ENCODE measurements at places on chromosomes 12 and 14.

DNA sequence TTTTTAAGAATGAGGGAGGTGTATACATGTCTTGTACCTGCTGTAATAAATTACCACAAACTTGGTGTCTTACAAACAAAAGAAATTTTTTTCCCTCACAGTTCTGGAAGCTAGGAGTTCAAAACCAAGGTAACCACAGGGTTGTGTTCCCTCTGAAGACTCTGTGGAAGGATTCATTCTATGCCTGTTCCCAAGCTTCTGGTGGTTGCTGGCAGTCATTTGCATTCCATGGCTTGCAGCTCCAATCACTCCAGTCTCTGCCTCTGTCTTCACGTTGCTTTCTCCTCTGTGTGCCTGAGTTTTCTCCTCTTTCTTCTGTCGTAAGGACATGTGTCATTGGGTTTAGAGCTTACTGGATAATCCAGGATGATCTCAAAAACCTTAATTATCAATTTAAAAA, 15.4 kb upstream of the ZNF641 start:
- no peak for DNase-seq

- DNase-seq, result no peak
These were observed 151.0 kb upstream of the SRRM4 start for GRCh38 chr12:118830296-118830695.

GRCh38 chr12:27123642-27124041, 41.3 kb upstream of the C12orf71 start:
- no peak for DNase-seq

- DNase-seq, result no peak
These were observed 42.2 kb downstream of the PPFIBP1 start for GRCh38 chr12:27566159-27566558.

- peak; percentile 55 for DNase-seq
These were observed 74.6 kb downstream of the CIT start for GRCh38 chr12:119802472-119802871.

- no peak for DNase-seq
These were observed 73.4 kb upstream of the ATP2B1 start for GRCh38 chr12:89781946-89782550.

DNA sequence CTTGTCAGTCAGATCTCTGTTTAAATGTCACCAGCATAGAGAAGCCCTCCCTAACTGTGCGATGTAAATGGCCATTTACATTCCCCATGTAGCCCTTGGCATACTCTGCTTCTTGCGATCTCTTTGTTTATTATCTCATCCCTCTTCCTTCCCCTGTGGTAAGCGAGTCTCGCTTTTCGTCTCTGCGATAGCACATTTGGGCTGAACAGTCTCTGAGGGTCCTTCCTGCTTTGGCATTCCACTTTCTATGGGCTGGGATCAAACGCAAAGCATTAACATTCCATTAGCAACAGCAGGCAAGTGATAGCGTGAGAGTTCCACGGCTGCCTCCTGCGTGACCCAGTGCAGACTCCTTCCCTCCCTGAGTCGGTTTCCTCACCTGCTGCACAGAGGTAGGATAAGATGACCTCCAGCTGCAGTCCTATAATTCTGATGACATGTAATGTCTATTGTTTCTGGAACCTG, 61.4 kb upstream of the TUNAR start:
- DNase-seq, result no peak

GRCh38 chr12:15592934-15593333, 196.3 kb downstream of the EPS8 start:
- DNase-seq, result no peak

DNA sequence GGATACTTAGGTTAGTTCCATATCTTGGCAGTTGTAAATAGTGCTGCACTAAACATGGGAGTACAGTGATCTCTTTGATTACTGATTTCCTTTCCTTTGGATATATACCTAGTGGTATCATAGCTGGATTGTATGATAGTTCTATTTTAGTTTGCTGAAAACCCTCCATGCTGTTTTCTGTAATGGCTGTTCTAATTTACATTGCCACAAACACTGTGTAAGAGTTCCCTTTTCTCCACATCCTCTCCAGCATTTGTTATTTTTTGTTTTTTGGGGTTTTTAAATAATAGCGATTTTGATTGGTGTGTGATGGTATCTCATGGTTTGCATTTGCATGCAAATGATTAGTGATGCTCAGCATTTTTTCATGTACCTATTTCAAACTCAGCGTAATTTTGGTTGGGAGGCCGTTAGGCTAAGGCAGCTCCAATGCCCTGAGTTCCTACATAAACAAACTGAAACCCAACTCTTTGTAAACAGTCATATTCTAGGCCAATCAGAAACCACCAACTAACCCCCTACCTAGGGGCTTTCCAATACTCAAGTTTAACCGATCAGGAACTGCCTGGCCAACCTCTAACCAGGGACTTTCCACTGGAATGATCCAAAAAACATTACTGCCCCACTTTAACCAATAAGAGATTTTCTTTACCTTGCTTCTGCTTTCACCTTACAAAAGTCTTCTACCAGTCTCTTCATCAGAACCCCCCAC, 171.6 kb downstream of the FBXL14 start:
- DNase-seq, result no peak

DNA sequence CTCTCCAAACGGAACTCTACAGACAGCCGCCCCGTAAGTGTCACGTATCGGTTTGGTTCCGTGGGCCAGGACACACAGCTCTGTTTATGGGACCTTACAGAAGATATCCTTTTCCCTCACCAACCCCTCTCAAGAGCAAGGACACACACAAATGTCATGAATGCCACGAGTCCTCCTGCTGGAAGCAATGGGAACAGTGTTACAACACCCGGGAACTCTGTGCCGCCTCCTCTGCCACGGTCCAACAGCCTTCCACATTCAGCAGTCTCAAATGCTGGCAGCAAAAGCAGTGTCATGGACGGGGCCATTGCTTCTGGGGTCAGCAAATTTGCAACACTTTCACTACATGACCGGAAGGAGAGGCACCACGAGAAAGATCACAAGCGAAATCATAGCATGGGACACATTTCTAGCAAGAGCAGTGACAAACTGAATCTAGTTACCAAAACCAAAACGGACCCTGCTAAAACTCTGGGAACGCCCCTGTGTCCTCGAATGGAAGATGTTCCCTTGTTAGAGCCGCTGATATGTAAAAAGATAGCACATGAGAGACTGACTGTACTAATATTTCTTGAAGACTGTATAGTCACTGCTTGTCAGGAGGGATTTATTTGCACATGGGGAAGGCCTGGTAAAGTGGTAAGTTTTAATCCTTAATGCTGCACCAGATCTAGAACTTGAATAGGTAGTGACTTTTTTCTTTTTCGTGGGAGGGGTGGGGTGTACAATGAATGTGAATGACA, 69.7 kb downstream of the WDR20 start:
- DNase-seq, result peak; percentile 62

- peak; percentile 27 for DNase-seq
These were observed 62.3 kb downstream of the PTPN21 start for GRCh38 chr14:88492272-88493089.

DNA sequence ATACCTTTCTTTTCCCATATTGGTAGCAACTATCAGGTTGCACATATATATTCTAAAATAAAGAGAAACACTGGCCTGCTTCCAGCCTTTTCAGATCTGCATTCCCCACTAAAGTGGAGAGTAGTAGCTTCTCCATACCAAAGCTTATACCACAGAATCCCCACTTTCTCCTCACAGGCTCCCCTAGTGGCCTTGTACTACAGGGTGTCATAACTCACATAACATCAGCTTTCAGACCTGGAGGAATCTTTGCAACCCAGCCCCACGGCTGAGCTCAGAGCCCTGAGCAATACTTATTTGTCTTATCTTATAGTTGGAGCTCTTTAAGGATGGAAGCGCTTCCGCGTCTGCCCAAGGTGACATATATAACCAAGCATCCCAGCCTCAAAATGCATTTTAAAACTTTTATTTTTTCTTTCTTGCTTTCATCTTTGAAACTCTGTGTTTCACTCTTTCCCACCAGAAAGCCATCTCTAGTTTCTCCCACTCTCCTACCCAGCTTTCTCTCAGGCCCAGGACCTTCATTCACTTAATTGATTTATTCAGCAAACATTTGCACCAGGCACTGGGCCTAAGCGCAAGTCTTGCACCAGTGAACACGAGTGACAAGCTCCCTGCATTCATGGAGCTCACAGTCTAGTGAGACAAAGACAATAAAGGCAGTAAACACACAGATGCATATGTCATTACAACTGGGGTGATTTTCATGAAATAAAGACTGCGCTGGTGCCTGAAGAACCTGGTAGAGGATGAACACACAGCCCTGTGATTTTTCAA, 254.7 kb downstream of the IPO8 start:
- no peak for DNase-seq

GRCh38 chr12:58364389-58365086, 423.2 kb downstream of the ATP23 start:
- DNase-seq, result no peak

DNA sequence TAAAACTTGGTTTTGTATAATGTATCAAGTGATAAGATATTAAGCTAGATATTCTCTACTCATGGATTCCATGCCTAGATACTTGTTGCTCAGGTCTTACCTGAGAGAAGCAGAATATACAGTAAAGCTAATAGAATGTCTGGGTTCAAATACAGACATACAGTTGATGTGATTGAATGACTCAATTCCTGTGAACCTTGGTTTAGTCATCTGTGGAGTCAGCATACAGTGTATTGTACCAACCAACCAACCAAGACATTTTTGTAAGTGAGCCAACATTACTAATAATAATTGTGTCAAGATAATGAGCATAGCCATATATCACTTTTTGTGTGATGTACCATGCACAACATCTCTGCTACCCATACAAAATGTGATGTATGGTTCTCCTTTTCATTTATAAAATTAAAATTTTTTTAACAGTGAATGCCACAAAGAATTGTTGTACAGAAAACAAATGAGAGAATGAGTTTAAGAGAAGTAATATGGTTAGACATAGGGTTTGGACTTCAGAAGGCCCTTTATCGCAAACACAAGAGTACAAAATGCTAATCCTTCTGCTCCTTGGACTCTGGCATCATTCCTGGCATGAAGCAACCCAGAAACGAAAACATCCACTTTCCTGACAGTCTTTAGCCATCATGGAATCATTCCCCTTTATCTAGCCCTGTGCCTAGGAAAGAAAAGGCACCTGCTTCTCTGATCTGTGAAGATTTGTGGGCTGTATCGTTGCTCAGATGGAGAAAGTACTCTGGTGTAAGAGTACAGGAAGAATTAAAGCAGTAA, 977.2 kb upstream of the USP15 start:
- DNase-seq, result no peak

- no peak for DNase-seq
These were observed 155.8 kb upstream of the FKBP4 start for GRCh38 chr12:2639020-2639298.

DNA sequence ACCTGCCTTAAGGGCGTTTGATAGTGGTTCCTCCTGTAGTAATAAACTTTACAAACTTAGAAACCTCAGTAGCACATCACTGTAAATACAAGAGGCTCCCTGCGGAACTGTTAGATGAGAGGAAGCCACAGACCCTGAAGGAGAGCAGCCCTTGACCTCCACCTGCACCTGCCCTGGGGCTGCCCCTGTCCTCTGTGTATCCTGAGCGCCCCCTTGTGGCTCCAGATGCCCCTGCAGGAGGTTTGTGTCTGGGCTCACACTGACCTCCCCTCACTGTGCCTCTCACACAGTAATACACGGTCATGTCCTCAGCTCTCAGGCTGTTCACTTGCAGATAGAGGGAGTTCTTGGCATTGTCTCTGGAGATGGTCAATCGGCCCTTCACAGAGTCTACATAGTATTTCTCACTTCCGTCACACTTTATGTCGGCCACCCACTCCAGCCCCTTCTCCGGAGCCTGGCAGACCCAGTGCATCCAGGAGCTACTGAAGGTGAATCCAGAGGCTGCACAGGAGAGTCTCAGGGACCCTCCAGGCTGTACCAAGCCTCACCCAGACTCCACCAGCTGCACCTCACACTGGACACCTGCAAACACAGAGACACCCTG, 1059.8 kb downstream of the TMEM121 start:
- no peak for DNase-seq

DNA sequence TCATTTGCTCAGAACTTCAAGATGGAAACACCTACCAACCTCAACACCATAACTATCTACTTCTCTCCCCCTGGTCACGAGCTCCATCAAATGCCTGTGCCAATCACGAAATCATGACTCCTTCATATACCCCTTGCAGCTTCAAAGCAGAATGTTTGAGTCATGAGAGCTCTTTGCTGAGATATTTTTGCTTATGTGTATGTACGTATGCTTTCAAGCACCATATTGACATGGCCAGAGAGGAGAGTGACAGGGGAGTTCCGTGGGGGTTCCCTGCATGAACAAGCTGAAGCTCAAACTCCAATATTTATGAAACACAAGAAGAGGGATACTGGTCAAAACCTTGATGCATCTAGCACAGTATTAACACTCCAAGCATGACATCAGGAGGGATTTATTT, 374.4 kb downstream of the DPF3 start:
- DNase-seq, result no peak

GRCh38 chr12:108712165-108712924, 19.0 kb downstream of the CORO1C start:
- DNase-seq, result no peak

DNA sequence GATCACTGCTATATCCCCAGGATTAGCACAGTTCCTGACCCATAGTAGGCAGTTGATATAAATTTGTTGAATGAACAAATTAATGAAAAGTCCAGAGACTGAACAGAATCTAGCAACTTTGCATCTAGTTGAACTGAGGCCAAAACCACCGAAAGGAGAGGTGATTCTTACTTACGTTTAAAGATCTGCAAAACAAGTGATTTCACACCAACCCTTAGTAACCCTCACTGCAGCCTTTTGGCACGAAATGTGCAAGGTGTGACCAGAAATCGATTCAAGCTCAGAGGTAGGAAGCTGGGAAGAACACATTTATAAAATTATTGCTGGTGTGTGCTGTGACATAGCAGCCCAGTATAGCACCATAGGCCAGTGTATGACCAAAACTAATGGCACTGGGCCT, 70.8 kb downstream of the SUDS3 start:
- no peak for DNase-seq

GRCh38 chr14:76293923-76294322, 82.0 kb upstream of the ESRRB start:
- peak; percentile 27 for DNase-seq

DNA sequence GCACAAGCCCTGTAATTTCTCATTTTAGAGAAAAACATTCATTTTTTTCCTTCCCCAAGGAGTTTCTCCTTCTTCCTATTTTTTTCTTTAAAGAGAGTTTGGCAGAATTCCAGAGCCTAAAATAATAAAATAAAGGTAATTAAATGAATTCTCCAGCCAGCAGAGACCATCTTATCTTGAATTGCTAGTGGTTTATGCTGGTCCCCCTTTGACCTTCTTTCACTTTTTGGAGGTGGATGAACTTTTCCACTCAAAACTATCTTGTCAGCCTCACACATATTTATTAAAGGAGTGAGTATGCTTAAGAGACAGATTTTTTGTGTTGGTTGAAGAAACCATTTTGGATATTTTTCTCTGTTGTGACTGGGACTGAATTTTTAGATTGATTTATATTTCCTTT, 47.6 kb downstream of the ADIPOR2 start:
- DNase-seq, result no peak

- DNase-seq, result no peak
These were observed 21.8 kb downstream of the DHX37 start for GRCh38 chr12:124967016-124967739.

Data from nucleus accumbens (tissue), 56 donors.